NCI-H1105 (cell line): ENCODE measurements at places on chromosomes 12 and 14.

DNA sequence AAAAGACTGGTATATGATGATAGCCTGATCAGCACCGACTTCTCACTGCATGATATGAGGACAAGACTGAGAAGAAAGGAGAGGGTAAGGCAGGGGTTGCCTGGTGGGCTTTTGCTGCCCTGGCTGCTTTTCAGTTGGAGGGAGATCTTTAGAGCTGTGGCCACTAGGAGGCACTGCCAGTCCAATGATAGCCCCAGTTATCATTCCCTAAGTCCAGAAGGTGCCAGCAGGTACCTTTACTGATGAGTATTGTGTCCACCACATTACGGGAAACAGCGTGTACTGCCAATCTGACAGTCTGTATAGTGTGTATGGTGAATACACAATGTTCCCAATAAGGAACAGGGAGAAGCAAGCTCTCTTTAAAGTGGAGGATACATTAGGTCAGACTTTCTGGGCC, 55.8 kb upstream of the CCDC175 start:
- DNase-seq, result peak; percentile 11

DNA sequence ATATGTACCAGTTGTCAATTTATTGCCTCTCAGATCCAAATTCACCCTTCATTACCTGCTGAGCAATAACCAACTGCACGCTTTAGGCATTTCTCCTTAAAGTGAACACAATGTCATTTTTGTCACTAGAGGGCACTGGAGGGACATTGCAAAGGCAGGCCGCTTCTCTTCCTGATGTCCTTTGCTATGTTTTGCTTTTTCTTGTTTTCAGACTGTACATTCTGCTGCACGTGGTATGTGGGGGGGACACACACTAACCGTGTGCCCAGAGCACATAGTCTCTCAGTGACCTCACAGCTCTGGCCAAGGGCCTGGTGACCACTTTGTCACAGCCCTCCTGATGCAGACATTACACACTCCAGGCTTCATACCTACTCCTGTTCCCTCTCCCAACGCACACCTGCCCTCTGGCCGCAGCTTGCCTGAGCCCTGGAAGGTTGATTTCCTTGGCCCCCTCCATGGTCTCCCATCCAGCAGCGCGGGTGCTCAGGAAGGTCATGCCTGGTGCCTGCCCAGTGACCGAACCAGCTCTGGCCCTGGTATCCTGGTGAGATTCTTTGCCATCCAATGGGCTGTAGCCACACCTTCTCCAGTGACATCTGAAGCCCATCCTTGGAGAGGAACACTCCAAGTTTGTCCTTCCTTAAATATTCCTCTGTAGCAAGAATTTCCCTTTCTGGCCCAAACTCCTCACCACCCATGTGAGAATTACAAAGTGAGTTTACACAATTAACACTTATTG, 39.9 kb downstream of the MYO1H start:
- DNase-seq, result peak; percentile 14

GRCh38 chr12:12721176-12721751, 4.1 kb downstream of the CDKN1B start:
- no peak for DNase-seq

- DNase-seq, result no peak
These were observed 206.0 kb upstream of the MYL2 start for GRCh38 chr12:111126331-111126730.

DNA sequence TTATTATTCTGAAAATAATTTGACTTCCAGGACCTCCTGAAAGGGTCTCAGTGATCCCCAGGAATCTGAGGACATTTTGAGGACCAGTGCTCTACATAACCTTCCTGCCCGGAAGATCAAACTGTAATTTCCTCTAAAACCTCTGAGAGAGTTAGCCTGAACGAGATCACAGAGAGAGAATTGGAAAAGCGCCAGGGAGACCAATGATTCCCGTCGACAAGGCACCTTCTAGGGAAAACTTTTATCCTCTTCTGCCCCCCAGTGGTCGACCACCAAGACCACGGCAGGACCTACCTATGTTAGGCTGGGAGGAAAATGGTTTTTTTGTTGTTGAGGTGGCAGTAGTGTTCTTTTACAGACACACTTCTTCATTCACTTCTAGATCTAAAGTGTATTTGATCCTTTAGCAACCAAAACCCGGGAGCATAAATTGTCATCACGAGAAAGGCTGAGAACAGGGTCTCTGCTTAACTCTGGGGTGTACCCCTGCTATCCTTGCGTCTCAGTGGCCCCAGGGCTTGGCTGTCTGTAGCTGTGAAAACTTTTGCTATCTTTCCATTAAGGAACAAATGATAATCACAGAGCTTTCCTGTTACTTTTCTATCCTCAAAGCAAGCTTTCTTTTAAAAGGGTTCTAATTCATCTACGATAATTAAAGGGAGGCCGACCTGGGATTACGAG, 62.9 kb upstream of the NID2 start:
- DNase-seq, result peak; percentile 92

- no peak for DNase-seq
These were observed 258.6 kb downstream of the MSRB3 start for GRCh38 chr12:65536876-65537681.

- DNase-seq, result peak; percentile 82
These were observed 48.5 kb downstream of the NTF3 start for GRCh38 chr12:5480218-5480937.

DNA sequence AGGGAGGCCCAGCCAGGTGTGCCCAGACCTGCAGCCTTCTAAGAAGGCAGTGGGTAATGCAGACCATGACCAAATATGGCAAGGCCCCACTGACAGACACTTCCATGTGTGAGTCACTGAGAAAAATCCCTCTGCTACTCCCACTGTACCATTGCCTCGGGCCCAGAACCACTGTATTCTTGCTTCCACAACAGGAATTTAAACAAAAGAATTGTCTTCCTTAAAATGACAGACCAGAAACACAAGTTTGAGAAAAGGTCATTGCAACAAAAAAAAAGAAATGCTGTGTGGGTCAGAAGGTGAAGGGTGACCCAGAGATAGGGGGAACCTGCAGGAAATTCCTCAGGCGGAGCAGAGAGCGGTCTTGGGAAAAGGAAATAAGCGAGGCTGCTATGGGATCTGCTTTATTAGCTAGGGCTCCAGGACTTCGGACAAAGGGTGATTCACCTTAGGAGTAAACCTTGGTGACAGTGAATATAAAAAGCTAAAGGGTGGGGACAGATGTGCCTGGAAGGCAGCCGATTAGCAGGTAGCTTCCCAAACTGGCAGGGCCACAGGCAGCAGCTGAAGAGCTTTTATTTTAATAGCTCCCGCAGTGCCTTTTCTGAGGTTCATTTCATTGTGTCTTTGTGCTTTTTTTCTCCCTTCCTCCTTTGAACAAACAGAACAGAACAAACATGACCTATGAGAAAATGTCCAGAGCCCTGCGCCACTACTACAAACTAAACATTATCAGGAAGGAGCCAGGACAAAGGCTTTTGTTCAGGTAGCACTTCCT, 185.3 kb upstream of the BCL2L14 start:
- DNase-seq, result peak; percentile 38

- no peak for DNase-seq
These were observed 748.8 kb downstream of the C12orf50 start for GRCh38 chr12:87280356-87280755.

GRCh38 chr12:802242-803120, 50.1 kb downstream of the WNK1 start:
- DNase-seq, result no peak

DNA sequence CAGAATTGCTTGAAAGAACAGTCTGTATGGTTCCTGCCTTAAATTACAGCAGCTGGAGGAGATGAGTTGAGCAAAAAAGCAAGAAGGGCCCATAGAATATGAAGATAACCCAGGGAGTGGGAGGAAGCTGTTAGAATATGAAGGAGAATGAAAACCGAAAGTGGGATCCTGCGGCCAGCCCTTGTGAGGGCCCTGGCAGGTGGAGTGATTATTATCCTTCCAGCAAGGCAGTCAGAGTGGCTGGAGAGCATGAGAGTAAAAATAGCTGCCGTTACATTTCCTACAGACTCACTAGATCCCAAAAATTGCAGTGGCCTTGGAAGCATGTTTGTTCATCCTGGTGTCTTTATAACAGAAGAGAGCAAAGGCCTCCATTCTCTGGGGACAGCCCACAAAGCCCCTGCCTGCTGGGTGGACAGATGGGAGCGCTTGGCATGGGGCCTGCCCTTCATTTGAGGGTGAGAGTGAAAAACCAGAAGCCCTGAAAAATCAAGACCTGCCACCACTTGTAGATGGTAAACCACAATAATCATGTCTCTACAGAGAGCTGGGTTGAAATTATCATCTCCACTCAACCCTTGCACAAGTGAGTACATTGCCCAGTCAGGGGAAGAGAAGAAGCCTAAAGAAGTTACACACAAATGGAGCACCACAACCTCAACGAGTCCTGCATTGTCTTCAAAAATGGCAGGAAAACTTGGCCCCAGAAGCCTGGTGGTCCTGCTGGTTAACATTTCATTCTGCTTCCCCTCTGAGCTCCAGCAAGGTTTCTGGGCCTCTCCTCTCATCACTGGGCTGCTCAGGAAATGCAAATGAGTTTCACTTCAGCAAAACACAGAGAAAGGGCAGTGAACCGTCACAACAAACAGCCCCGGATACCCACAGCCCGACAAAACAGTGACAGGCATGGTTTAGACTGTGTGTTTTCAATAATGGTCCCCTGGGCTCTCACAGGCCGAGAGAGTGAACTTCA, 20.5 kb downstream of the ZDHHC22 start:
- peak; percentile 31 for DNase-seq

GRCh38 chr12:95803817-95804216, 13.3 kb upstream of the NTN4 start:
- no peak for DNase-seq

- DNase-seq, result no peak
These were observed 223.1 kb upstream of the FOXN3 start for GRCh38 chr14:89640141-89640540.
